ENCODE measurements at places on chromosomes 12 and 14.

DNA sequence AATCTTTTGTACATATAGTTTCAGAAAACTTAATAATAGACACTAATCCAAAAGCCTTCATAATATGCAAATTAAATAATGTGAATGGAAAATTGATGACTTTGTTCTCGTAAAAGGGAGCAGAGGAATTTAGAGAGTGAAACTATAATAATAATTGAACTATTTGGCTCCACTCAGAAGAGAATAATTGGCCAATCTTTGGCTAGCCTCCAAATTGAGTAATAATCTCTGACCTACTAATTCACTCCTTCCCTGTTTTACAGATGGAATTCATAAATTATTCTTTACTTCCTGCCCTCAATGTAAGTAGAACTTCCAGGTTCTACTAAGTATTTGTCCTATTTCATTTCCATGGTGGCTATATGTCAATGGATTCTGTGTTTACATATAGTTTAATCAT, 15.8 kb downstream of the TRIM9 start:
- DNase-seq: no peak

DNA sequence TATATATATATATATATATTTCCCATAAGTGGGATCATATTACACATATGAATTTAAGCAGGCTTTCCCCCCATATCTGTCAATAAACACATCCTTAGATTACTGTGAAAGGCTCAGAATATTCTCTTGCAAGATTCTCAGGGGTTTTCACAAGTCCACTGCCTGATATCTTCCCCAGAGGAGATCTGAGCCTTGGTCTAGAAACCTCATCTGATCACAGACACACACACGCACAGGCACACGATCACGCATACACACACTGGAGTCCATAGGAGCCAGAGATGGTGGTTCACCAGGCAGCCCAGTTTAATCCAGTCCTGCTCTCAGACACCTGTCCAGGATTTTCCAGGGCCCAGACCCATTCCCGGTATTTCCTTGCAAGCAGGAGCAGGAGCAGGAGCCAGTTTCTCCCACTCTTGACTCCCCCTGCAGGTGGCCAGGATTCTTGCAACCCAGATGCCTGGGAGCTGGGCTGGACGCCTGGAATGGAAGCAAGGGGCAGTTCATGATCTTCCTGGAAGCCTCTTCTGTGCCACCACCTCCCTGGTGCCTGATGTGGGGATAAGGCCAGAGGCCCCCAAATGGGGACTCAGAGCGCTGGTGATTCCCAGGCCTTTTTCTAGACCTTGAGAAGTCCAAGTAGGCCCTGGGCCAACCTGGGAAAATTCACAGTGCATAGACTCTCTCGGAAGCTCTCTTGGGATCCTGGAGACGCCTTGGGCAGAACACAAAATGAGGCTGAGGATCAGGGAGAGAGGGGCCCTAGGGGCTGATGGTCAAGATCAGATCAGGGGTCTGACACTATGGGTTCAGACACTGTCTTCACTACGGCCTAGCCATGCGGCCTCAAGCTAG, 16.5 kb upstream of the KRT78 start:
- no peak for DNase-seq

- DNase-seq: no peak
These were observed 61.8 kb downstream of the SDR9C7 start for GRCh38 chr12:56872366-56872765.

- no peak for DNase-seq
These were observed 1.7 kb downstream of the MMP17 start for GRCh38 chr12:131829791-131830334.

DNA sequence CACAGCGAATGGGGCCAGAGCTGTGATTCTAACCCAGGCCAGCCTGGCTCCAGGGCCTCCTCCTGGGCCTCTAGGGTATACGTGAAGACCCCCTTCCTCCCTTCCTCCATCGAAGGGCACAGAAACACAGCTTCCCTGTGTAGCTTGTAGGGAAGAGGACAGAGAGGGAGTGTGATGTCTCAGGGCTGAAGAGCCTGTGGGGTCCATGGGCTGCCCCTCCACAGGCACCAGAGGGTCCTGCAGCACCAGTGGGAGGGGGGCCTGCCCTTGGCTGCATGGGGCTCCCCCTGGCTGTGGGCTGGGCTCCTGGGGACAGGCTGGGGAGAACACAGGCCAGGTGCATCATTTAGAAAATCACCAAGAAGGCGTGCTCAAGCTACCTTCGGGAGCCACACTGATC, 178.5 kb downstream of the CALM1 start:
- no peak for DNase-seq

DNA sequence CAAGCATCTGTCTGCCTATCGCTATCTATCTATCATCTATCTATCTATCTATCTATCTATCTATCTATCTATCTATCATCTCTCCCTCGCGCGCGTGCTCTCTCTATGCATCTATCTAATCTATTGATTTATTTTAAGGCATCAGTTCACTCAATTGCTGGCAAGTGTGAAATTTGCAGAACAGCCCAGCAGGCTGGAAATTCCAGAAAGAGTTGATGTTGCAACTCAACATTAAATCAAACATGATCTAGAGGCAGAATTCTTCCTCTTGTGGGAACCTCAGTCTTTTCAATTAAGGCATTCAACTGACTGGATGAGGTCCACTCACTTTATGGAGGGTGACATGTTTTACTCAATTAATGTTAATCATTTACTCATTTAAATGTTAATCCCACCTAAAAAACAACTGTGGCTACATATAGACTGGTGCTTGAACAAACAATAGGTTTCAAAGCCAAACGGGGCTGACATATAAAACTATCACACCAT, 1210.8 kb downstream of the GALC start:
- no peak for DNase-seq

DNA sequence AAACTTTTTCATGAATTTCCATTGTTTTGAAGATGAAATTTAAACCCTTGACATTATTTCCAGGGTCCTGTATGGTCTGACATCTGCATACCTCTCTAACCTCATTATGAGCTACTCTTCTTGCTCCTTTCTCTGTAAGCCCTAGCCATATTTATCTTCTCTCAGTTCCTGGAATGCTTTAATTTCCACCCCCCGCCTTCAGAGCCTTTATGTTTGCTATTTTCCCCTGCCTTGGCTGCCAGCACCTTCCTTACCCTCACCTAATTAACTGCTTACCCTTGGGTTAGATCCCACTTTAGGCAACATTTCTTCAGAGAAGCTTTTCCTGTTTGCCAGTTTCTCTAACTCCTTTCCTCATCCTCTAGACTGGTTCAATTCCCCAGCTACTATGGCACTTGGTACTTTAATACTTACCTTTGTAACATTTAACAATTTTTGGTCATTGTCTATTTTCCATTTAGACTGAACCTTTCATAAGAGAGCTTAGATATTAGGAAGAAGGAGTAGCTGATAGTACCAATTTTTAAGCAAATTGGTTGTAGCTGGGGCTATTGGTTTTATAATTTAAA, 6.0 kb downstream of the STYX start:
- no peak for DNase-seq

DNA sequence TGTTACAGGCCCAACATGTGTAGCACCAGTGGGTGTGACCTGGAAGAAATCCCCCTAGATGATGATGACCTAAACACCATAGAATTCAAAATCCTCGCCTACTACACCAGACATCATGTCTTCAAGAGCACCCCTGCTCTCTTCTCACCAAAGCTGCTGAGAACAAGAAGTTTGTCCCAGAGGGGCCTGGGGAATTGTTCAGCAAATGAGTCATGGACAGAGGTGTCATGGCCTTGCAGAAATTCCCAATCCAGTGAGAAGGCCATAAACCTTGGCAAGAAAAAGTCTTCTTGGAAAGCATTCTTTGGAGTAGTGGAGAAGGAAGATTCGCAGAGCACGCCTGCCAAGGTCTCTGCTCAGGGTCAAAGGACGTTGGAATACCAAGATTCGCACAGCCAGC, 8.6 kb downstream of the BCL2L14 start:
- DNase-seq: no peak

GRCh38 chr12:57632073-57632957, 686 bp downstream of the B4GALNT1 start:
- no peak for DNase-seq

- DNase-seq: no peak
These were observed 373.2 kb downstream of the ATP23 start for GRCh38 chr12:58314610-58315009.

- no peak for DNase-seq
These were observed 220.8 kb upstream of the ABCD2 start for GRCh38 chr12:39840422-39840821.

- DNase-seq: no peak
These were observed 57.7 kb upstream of the DLK1 start for GRCh38 chr14:100669011-100669412.

- DNase-seq: no peak
These were observed 33.7 kb downstream of the NRDE2 start for GRCh38 chr14:90297876-90298629.

DNA sequence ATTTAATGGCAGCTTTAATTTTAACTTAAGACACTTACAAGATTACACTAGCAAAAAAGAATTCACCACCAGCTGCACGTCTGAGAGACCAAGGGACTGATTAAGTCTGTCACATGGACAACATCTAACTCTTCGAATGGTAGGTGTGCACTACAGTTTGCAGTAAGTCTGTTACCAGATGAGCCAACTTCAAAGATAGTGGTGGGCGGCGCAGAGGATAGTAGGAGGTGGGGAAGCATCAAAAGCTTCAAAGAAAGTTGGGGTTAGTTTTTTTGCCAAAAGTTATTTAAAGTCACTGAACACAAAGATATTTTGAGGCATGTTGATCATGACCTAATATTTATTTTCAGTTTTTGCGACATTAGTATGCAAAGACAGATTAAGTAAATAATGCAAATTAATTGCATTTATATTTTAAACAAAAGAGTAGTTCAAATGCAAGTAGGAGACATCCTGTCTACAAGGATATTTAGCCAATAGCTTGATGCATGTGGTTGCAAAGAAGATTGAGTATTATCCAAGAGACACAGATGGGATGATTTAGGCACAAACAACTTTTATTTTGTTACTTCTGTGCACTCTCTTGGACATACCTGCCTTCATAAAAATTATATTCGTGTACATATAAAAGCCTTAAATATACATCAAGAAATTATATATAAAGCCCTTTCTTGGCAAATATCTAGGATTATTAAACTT, 327.7 kb downstream of the BMP4 start:
- no peak for DNase-seq

- DNase-seq: no peak
These were observed 9.2 kb upstream of the ARG2 start for GRCh38 chr14:67610491-67610890.

GRCh38 chr14:92616178-92616577, 102.6 kb downstream of the RIN3 start:
- no peak for DNase-seq

- no peak for DNase-seq
These were observed at the start of gene C12orf42 for GRCh38 chr12:103495469-103496456. TSS of gene C12orf42 (minus strand) at chr12:103495968. CDS start at chr12:103478426, 17,542 bp downstream.

DNA sequence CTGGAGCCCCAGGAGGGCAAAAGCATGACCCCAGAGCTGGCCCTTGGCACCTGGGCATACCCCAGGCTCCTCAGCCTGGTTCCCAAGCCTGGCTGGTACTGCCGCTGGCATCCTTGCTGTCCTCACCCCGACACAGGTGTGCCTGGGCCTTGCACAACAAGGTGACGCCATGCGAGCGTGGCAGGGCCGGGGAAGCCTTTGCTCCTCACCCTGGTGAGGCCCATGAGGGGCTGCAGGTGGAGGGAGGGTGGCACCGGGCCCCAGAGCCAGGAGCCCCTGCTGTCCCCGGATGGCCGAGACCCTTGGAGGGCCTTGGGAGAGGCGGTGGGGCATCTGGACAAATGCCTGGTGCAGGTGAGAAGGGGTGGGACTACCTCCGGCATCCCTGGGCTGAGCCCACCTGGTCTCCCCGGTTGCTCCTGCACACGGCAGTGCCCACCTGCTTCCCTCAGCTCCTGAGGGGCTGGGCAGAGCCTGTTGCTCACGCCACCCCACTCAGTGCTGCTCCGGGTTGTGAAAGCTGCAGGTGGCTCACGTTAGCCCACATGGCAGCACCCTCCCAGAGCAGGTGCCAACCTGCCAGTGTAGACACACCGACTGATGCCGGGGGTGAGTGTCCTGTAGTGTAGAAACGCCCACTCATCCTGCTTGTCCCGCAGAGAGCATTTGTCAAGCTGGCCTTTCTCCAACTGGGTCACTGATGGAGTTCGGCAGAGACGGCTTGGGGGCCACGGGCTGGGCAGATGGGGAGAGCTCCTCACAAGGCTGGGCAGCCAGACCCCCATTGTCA, 24.6 kb upstream of the KIF26A start:
- DNase-seq: no peak

DNA sequence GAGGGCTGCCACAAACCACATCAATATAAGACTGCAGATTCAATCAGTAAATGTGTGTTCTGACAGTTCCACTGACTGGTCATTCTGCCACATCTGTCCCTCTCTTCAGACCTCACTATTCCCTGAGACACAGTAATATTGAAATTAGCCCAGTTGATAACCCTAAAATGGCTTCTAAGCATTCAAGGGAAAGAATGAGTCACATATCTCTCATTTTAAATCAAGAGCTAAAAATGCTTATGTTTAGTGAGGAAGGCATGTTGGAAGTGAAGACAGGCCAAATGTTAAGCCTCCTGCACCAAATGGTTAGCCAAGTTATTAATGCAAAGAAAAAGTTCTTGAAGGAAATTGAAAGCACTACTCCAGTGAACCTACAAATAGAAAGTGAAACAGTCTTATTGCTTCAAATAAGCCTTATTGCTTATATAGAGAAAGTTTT, 24.5 kb upstream of the KIF21A start:
- DNase-seq: no peak

DNA sequence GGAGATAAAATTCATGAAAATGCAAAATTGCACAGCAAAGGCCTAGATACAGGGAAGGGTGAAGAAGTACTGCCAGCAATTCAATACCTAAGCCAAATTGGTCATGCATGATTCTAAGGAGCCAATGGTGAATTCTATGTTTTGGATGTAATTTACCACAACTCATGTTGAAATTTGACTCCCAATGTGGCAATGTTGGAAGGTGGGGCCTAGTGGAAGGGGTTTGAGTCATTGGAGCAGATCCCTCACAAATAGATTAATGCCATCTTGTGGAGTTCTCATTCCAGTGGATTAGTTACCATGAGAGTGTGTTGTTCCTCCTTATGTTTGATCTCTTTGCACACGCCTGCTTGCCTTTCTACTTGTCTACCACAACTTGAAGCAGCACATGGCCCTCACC, 194.0 kb upstream of the ALG10 start:
- no peak for DNase-seq

DNA sequence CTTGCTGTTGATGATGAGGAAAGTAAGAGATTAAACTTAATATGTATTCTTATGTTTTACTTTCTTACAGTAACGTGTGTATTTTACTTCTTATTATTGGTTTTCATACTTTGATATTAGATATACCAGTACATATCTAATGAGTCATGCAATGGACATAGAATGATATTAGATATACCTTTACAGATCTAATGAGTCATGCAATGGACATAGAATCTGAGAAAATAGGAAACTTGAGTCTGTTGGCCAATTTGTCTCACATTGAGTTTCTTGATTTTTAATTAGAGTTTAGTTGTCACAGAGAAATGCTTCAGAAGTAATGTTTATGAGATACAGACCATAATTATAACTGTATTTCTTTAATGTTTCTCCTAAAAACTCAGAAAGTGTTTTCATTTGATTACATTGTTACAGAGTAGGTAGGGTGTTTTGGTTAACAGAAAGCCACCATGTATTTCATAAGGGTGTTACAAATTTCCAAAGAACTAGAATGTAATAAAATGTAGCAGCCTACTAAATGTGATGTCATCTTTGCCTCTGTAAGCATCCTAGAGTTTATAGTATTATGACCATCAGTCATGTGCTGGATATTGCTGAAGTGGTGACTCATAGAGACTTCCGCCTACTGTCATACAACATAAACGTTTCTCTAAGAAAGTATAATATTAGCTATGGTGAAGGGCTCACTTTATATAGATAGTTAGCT, 3.0 kb downstream of the GAS2L3 start:
- DNase-seq: no peak

Data from stimulated activated CD8-positive, alpha-beta memory T cell treated with anti-CD3 and anti-CD28 coated beads, Interleukin-4, amount 100 ng/mL, for 1 hour (primary cell).